ENCODE measurements at places on chromosomes 6 and 20.

GRCh38 chr6:73669005-73669404 lies 15.2 kb upstream of the SLC17A5 start:
- DNase-seq, result no peak

DNA sequence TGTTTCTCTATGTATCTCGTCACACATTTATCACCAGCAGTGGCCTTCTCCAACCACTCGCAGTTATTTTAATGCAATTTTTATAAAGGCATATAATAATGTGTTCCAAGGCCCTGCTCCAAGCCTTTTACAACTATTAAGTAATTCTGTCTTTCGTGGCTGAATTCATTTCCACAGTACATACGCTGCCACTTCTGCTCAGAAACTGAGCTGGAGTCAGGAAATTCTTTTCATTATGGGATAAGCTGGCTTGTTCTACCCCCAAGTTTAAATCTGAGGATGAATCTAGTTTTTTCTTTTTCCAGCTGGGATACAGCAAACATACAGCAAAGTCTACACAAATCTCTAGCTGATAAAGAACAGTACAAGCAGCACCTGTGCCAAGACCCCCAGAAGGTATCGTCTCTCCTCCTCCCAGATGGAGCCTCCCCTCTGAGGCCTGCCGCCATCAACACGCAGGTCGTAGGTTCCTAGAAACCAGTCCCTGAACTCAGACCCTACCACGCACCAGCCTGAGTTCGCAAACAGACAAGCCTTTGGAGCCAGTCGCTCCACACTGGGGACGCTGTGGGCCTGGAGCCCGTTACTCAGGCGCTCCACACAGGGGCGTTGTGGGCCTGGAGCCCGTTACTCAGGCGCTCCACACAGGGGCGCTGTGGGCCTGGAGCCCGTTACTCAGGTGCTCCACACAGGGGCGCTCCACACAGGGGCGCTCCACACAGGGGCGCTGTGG lies 263.5 kb downstream of the THBS2 start:
- no peak for DNase-seq

- DNase-seq, result no peak
Measured at GRCh38 chr20:2089447-2089846, 12.2 kb upstream of the STK35 start.

GRCh38 chr6:169618526-169619490 lies 83.0 kb downstream of the WDR27 start:
- peak; percentile 48 for DNase-seq

DNA sequence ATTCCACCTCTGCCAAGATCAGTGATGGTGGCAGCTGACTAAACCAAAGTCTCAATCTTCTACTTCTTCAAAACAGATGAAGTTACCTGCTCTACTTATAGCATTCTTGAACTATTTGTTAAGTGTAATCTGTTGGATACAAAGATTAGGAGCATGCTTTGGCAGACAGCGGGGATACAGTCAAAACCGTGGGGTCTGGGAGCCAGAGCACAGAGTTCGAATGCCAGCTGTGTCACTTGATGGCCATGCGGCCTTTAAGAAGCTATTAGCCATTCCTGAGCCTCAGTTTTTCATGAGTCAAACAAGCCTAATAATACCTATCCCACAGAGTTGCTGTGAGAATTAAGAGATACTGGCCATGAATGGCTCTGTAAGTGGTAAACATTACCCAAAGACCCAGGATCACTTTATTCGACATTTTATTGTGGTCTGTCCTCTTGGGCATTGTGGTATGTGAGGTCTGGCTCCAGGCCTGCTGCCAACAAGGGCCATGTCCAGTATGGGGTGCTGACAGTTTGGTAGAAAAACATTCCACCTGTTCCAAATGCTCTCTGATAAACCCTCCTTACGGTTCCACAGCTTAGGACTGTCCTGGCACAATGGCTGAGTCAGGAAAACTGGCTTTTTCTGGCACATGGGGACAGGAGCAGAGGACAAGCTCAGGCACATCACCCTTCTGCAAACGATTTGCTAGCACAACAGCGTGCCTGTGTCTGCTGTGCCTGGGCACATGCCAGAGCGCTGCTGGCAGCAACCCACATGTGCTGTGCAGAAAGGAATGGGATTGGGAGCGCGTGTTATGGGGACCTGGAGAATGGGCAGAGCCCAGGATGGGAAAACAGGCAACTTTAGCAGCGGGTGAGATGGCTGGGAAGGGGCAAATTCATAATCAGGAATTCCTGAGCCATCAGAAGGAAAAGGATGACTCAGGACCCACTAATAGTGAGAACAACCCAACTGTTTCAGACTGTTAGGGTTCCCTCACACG lies 15.7 kb upstream of the FAM83C start:
- peak; percentile 97 for DNase-seq

- DNase-seq, result peak; percentile 18
Measured at GRCh38 chr20:53448875-53449274, 144.8 kb downstream of the ZNF217 start.

GRCh38 chr6:80338201-80338836 lies 231.8 kb downstream of the BCKDHB start:
- peak; percentile 29 for DNase-seq

All from A172 (cell line).